Progenitor cell of endocrine pancreas (in vitro differentiated cells): ENCODE measurements at places on chromosomes 5 and 9. TPM values are rescaled to one million over a fixed set of nuclear protein-coding genes. Genes with fewer than 3 reads are reported as not detected.
A peak's percentile ranks its signal among the peaks of the same experiment; 100 is the strongest.

- no peak for DNase-seq
Observed at GRCh38 chr9:107856633-107857032, 367.1 kb upstream of the KLF4 start.

DNA sequence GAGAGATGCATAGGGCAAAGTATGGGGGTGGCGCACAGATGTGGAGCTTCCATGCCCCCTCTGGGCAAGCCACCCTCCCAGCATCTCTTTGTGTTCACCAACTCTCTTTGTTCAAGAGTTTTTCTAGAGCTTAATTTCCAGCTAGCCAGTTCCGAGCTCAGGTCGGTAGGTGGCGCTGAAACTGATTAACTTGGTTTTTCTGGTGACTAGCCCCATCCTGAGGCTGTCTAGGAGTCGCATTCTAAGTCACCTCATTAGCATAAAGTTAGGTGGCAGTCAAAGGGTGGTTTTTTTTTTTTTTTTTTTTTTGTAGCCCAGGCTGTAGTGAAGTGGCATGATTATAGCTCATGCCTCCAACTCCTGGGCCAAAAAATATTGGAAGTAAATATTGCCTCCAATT lies 476.4 kb downstream of the KDM4C start:
- no peak for DNase-seq

DNA sequence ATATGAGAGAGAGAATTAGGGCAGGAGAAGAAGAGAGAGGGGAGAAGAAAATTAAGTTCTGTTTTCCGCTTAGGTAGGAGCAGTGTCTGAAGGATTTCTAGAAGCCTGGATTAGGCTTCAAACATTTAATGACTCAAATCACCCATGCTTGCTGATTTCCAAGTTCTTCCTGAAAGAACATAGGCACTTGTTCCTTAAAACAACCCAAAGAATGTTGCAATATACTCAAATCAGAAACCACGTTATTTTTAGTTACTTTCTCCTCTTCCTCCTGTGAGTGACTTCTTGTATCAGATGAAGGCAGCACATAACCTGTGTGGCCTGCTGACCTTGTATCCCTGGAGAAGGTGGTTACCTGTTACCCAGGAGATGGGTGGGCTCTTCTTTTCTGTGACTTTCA lies 351.5 kb upstream of the KLF4 start:
- no peak for DNase-seq

PCDHGA6 gene
- 0.60 and 0.80 TPM in 2 replicates for total RNA-seq

- no peak for DNase-seq
Observed at GRCh38 chr5:83891261-83891660, 170.6 kb upstream of the HAPLN1 start.

CDH10 gene
- 11.0 and 11.5 TPM in 2 replicates for total RNA-seq

DNA sequence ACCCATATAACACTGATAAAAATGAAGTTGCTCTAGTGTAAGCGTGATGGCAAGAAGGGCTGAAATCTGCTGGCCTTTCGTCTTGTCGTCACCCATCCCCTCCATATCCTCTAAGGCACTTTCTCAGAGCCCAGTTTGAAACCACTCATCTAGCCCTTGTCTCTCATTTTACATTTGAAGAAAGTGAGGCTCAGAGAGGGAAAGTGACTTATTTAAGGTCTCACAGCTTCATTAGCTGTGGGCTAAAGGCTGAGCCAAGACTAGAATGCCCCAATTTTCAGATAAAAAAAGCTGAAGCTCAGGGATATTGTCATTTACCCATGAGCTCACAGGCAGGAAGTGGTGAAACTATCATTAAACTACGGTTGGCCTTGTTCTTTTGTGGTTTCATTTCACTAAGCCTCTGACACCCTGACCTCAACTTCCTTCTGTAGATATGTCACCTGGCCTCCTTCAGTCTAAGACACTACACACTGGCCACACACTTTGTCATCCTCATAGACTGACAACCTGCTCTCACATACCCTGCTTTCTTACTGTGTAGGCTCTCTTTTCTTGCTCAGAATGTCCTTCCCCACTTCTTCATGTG lies 176.7 kb upstream of the DMAC1 start:
- no peak for DNase-seq

CDH9 gene
- not detected in 2 replicates for total RNA-seq

DNA sequence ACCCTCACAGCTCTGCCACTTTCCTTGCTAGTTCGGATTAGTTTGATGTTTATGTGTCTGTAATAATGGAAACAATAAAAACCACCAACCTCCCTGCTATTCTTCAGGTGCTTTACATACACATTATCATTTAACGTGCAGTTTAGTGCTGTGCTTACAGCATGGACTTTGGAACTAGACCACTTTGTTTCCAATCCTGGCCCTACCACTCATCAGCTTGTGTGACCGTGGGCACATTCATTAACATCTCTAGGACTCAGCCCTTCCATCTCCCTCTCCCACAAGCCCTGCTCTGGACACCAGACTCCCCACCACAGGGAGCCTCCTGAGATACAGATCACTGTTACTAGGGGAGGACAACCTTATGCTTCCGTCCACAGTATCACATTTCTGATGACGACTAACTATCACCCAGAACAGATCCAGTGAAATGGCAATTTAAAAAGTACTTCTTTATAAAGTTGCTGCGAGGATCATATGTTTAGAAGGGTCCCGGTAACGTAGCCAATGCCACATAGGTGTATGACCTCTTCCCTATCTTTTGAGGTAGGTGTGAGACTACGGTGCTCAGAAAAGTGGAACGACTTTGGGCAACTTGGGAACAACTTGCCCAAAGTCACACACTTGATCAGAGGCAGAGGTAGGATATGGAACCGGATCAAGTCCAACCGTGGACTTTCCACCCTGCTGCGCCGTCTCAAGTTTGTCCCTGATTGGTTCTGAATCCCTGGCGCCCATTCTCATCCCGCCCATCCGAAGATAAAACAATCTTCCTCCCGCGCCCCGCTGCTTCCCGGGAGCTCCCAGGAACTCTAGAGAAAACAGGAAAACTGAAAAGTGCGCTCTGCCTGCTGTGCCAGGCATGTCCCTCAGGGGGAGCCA lies 132.4 kb upstream of the NIPBL start:
- no peak for DNase-seq

DNA sequence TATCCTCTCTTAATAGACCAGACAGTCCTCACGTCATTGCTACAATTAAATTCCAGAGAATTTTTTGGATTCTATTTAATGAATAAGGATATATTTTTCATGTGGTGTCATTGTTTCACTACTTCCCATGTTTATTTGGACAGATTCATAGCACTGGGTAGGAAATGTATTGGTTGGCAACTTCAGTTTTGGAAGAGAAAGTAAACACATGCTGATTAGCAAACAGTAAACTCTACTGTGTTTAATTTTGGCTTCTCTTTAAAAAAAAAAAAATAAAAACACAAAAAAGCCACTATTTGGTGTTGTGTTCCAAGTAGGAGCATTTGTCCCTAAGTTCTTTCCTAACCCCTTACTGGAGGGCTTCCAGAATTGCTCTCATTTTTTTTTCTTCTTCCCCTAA lies 77.3 kb downstream of the NFIB start:
- no peak for DNase-seq

DNA sequence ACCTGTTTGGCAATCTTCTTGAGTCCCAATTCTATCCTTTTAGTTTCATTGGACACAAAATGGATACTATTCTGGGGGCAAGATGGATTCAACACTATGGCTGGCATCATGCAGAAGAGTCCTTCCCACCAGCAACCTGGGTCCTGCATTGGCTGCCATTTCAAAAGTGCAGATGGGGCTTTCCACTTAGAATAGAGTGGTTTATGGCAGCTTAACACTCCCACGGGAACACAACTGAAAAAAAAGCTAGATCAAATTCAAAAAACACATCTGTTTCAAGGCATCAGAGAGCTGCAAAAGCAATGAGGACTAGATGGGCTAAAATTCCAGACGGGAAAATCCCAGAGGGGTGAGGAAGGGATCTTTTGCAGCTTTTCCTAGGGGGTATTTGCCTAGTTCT lies 11.2 kb upstream of the HMHB1 start:
- DNase-seq, result no peak

- DNase-seq, result no peak
Observed at GRCh38 chr9:79360387-79361347, 211.1 kb upstream of the TLE4 start.

PCDHB6 gene
- 2.4 and 2.7 TPM in 2 replicates for total RNA-seq

- DNase-seq, result no peak
Observed at GRCh38 chr9:4416467-4416866, 73.8 kb upstream of the SLC1A1 start.

DNA sequence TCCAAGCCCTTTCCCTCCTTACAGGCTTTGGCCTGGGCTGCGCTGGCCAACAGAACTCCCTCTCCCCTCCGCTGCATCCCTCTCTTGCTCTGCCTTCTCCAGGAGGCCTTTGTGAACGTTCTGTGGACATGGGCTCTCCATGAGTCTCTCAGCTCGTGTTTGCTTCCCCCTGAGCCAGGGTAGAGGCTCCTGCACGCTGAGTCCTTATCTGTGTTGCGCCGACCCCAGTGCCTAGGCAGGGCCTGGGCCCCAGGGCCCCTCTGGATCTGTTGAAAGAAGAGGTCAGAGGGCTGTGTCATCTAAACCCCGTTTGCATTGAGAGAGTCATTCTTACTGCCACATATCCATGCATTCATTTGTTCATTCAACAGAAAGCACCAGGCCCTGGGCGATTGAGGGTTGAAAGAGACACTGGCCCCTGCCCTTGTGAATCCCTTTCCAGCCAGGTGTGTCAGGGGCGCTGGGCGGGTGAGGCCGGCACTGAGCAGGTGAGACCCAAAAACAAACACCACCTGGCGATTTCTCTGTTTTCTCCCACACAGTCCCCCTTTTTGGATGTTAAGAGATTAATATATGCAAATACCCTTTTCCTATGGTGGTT lies 111.2 kb upstream of the IER5L start:
- DNase-seq, result no peak

GRCh38 chr5:54087436-54087835 lies 222.9 kb downstream of the ARL15 start:
- no peak for DNase-seq

DNA sequence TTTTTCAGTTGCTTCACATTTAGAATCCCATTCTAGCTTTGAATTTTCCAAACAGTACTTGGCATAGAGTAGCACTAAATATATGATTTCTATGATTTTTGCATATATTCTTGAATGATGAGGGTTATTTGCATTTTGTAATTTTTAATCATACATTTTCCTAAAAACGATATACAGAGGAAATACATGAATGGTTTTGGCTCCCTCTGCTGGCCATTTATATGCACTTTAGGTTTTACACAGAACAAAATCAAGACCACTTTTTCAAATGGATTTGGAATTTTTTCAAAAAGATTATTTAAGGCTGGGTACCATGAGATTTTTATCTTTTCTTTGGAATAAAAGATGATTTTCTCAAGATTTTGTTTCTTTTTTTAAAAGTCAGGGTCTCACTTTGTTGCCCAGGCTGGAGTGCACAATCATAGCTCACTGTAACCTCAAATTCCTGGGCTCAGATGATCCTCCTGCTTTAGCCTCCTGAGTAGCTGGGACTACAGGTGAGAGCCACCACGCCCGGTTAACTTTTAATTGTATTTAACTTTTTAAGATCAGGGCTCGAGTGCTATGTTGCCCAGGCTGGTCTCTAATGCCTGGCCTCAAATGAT lies 16.7 kb upstream of the COMMD10 start:
- DNase-seq, result no peak

DNA sequence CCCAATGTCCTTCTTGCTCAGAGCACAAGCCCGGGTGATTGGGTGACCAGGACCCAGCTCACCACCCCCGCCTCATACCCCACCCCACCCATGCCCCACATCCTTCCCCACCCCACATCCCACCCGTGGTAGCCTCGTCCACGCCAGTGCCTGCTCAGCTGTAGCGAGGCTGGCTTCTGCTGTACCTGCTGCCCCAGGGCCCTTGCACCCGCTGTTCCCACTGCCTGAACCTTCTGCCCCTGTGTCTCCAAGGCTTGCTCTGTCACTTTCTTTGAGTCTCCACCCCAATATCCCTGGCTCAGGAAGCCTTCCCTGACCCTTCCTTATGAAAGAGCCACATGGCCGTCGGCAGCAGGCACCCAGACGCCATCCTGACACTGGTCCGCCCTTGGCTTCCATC lies 3.1 kb upstream of the NACC2 start:
- no peak for DNase-seq

PKD2L2 gene
- not detected in 2 replicates for total RNA-seq

DNA sequence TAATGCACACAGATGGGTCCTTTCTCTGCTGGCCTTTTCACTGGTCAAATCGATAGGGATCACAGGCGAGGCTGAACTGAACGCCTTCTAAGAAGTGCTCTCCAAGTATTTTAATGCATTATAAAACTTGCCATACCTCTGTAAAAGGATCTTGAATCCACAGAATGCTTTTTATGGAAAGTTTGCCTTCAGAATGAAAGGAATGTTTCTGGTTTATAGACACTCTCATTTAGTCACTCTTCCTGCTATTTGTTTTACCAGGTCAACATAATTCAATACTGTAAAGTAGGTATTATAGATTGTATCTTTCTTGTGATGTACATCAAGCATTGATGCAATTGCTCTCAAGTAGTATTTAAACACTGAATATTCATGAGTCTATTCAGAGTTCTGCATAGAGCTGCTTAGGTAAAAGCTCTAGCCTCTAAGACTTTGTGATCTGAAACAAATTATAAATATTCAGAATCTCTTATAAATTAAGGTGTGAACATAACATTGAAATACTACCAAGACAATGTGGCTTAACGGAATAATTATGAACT lies 308.4 kb downstream of the ISL1 start:
- DNase-seq, result no peak

DNA sequence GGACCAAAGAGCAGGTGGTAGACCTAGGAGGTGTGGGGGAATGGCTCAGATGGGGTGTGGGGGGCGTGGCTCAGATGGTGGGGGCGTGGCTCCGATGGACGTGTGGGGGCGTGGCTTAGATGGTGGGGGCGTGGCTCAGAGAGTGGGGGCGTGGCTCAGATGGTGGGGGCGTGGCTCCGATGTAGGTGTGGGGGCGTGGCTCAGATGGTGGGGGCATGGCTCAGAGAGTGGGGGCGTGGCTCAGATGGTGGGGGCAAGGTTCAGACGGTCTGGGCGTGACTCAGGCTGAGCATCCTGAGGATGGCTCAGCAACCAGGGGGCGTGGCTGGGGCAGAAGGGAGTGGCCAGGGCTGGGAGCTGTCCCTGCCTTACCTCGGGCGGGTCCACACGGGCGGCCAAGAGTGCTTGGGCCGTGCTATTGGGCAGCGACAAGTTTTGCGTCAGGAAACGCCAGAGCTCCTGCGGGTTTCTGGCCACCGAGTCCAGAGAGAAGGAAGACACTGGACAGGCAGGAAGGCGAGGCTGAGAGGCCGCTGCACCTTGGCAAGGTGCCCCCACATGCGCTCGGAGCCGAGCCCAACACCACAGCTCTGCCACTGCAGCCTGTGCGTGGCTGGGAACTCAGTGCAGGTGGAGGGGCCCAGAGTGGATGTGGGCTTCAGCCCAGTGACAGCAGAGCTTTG lies 5.9 kb downstream of the ABCA2 start:
- no peak for DNase-seq

CCDC107 gene
- 17.2 and 18.8 TPM in 2 replicates for total RNA-seq

KIF24 gene
- 9.1 and 10.0 TPM in 2 replicates for total RNA-seq

ADAMTSL1 gene
- total RNA-seq, result 2.1 and 2.5 TPM in 2 replicates

GRCh38 chr5:82635561-82636288 lies 357.6 kb upstream of the RPS23 start:
- no peak for DNase-seq

- DNase-seq, result no peak
Observed at GRCh38 chr5:40678460-40679147, 1.1 kb upstream of the PTGER4 start.

AFAP1L1 gene
- total RNA-seq, result 0.69 and 0.78 TPM in 2 replicates

GRCh38 chr9:137406876-137407589 lies 15.9 kb downstream of the EXD3 start:
- DNase-seq, result peak; percentile 81

- DNase-seq, result no peak
Observed at GRCh38 chr5:98630621-98631020, 142.8 kb upstream of the RGMB start.

- no peak for DNase-seq
Observed at GRCh38 chr5:176748073-176748966, 62.0 kb upstream of the UNC5A start.

- no peak for DNase-seq
Observed at GRCh38 chr5:158277276-158277675, 418.3 kb upstream of the CLINT1 start.
